Lung microvascular endothelial cell (primary cell): ENCODE measurements at places on chromosomes 7 and 10.

- DNase-seq = peak; percentile 59
These were observed 234.6 kb downstream of the DIP2C start for GRCh38 chr10:454860-455259.

GRCh38 chr7:36967387-36967786, 243.1 kb upstream of the AOAH start:
- peak; percentile 78 for DNase-seq

- no peak for DNase-seq
These were observed 312.9 kb downstream of the RNLS start for GRCh38 chr10:88270061-88270808.

- peak; percentile 50 for DNase-seq
These were observed at the start of gene NKX2-3 for GRCh38 chr10:99532687-99533495. Gene NKX2-3, plus strand, starts transcription at chr10:99532942. Its CDS starts 190 bp downstream, at chr10:99533132.

- DNase-seq = no peak
These were observed 846.7 kb upstream of the COBL start for GRCh38 chr7:52163311-52163710.

DNA sequence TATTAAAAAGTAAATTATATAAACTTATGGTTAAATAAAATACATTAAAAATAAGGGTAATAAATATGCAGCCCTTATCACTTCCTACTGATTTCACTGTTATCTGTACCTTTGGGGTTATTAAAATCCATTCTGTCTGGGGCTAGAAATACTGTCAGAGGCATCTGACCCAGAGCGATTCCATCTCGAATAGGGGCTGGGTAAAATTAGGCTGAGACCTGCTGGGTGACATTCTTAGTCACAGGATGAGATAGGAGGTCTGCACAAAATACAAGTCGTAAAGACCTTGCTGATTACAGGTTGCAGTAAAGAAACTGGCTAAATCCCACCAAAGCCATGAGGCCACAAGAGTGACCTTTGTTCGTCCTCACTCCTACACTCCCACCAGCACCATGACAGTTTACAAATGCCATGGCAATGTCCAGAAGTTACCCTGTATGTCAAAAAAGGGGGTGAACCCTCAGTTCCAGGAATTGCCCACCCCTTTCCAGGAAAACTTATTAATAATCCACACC, 77.6 kb downstream of the COBL start:
- no peak for DNase-seq

GRCh38 chr7:97075928-97076327, 41.6 kb upstream of the SDHAF3 start:
- DNase-seq = no peak

DNA sequence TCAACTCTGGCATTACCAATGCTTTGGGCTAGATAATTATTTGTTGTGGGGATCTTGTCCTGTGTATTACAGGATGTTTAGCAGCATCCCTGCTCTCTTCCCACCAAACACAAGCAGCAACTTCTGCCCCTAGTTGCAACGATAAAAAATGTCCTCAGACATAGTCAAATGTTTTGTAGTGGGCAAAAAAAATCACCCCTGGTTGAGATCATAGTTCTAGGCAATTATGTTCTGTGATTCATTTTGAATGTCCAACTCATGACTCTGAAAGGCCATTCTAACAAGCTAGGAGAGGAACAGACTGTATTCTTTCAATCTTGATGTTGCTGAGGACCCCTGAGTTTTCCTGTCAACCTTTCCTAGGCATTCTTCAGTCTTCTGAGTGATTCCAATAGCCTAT, 79.5 kb downstream of the RTKN2 start:
- DNase-seq = no peak

DNA sequence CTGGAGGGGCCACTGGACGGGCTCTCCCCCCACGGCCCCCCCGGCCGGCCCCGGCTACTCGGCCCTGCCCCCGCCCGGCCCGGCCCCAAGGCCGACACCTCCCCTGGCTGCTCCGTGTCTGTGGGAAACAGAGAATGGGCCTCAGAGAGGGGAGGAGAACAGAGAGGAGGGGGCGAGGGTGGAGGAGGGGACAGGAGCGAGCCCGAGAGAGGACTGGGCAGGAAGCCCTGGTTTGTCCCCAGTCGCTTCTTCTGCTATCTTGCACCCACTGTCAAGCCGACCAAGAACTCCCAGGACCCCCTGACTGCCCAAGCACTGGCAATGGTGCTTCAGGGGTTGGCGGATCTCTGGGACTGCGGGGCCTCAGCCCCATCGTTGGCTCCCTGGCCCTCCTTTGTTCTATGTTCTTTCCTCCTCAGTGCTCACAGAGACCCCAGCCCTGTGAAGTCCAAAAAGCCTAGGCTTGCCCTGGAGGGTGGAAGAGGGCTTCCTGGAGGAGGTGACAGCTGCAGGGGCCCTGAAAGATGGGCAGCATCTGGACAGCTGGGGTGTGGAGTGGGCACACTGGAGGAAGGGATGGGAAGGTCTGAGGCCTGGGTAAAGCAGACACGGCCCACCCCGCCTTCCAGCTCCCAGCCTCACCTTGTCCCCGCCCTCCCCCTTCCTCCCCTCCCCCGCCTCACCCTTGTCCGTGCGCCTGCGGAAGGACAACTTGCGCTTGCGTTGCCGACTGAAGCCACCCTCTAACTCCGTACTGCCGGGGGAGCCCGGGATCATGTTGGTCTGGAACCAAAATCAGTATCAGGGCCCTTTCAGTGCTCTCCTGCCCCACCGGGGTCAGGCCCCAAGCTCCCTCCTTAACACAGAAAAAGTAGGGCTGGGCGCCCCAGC, 30.1 kb downstream of the KCNH2 start:
- DNase-seq = no peak

DNA sequence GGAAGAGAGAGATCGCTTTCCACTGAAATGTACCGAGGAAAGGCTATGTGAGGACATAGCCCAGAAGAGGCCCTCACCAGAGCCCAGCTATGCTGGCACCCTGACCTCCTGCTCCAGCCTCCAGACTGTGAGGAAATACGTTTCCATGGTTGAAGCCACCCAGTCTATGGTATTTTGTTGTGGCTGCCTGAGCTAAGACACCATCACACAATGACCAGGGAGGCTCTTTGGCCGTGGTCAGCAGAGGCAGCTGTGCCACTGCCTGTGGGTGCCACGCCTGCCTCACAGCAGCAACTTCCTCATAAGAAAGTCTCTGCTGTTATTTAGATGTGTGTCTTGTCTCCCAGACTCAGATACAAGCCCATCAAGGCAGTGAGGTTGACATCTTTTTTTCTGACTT, 182.7 kb upstream of the PLXNA4 start:
- no peak for DNase-seq

DNA sequence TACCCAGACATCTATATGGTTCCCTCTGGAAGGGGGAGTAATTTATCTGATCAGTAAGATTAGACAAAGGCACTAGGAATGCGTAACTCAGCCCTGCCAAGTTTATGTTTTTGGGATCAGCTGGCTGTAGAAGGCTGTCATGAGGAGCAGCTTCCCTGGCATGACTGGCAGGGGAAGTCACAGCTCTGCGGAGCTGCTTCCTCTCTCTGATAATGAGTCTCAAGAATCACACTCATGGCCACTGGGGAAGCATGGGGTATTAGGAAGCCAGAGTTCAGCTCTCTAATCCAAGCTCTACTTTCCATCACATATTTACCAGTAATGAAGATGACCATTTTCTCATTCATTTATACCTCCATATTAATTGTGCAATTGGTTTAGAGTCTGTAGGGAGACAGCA, 758.9 kb downstream of the GRM8 start:
- DNase-seq = no peak

- DNase-seq = no peak
These were observed 57.0 kb downstream of the PHTF2 start for GRCh38 chr7:77855371-77856083.
